ENCODE measurements at places on chromosomes 7 and 10. TPM values are rescaled to one million over a fixed set of nuclear protein-coding genes. Genes with fewer than 3 reads are reported as not detected.

Gene VWC2
- total RNA-seq, result not detected

Gene FGL2
- 1.6 TPM for total RNA-seq

Gene PPRC1
- 58.9 TPM for total RNA-seq

Gene UCMA
- total RNA-seq, result not detected

DNA sequence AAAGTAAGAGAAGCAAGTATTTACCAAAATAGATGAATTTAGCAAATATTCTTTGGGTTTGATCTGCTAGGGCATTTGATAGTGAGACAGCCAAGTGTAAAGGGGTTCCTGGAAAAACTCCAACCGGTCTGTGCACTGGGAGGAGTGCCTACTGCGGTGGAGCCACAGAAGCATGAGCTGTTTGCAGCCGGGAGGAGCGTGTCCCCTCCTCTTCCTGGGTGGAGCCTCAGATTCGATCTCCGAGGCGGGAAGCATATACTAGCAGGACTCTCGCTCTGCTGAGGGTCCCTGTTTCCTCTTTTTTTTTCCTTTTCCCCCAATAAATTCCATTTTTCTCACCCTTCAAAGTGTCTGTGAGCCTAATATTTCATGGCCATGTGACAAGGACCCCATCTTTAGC lies 45.1 kb upstream of the MET start:
- H3K4me3 ChIP-seq, result no peak overlapping the region
- H3K36me3 ChIP-seq, result no peaks in the 10 kb centered on the region

Gene CHCHD3
- 62.5 TPM for total RNA-seq

Gene UTF1
- total RNA-seq, result not detected

GRCh38 chr7:141483044-141483443 lies 68.2 kb upstream of the AGK start:
- H3K27me3 ChIP-seq, result peaks cover 4% of the 10 kb centered on the region
- no peaks in the 10 kb centered on the region for H3K36me3 ChIP-seq
- no peak overlapping the region for H3K4me3 ChIP-seq
- no peaks in the 10 kb centered on the region for H3K4me1 ChIP-seq

GRCh38 chr10:34058845-34059614 lies 724.6 kb upstream of the NRP1 start:
- no peaks in the 10 kb centered on the region for H3K27me3 ChIP-seq
- no peaks in the 10 kb centered on the region for H3K4me1 ChIP-seq
- no peak for DNase-seq
- no peaks in the 10 kb centered on the region for H3K36me3 ChIP-seq

Gene VSTM4
- total RNA-seq, result not detected

Gene NKX6-2
- total RNA-seq, result not detected

Gene SCIN
- total RNA-seq, result 0.39 TPM

Gene MOGAT3
- total RNA-seq, result not detected

Gene NAT16
- total RNA-seq, result not detected

Gene FBXL13
- 0.13 TPM for total RNA-seq

Gene GSAP
- 2.2 TPM for total RNA-seq

GRCh38 chr10:105857268-105858264 lies 1216.5 kb downstream of the SORCS3 start:
- H3K27me3 ChIP-seq, result no peaks in the 10 kb centered on the region
- no peak overlapping the region for H3K4me3 ChIP-seq
- DNase-seq, result no peak
- H3K27ac ChIP-seq, result no peak overlapping the region
- no peaks in the 10 kb centered on the region for H3K36me3 ChIP-seq
- H3K4me1 ChIP-seq, result peaks cover 4% of the 10 kb centered on the region

Gene DNAJC12
- total RNA-seq, result 3.0 TPM

DNA sequence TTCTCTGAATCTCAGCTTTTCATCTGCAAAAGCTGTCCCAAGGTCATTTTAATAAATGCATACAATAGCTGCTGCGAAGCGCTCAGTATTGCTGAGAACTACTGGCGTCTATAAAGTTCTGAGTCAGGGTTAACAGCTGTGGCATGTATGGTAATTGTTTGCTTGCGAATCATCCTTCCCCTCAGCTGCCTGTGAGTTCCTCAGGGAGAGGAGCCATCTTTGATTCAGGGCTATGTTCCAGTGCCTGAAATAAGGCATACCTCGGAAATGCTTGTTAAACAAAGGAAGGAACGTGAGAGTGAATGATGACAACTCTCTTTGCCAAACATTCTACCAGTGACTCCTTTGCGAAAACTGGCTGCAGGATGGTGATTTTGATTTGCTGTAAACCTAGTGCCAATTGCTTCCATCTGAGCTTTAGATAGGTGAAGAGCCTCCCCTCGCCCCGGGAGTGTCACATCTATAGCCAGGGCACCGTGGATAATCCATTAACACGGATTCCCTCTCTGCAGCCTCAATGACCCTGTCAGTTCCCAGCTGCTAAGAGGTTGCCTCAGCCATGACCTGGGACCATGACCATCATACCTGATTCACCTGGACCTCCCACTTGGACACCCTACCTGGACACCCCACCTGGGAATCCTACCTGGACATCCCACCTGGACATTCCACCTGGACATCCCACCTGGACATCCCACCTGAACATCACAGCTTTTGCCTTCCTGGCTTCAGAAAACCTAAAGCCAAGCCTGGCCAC lies 39.6 kb downstream of the GPRIN2 start:
- H3K27me3 ChIP-seq, result no peaks in the 10 kb centered on the region
- DNase-seq, result no peak
- H3K27ac ChIP-seq, result no peak overlapping the region
- H3K4me3 ChIP-seq, result no peak overlapping the region
- H3K4me1 ChIP-seq, result no peaks in the 10 kb centered on the region
- H3K36me3 ChIP-seq, result no peaks in the 10 kb centered on the region

GRCh38 chr7:114086914-114087652 lies 168.3 kb upstream of the PPP1R3A start:
- H3K36me3 ChIP-seq, result peaks cover 2% of the 10 kb centered on the region
- H3K4me3 ChIP-seq, result peak overlapping the region; percentile 73
- peak overlapping the region; percentile 15 for H3K27ac ChIP-seq
- no peak for DNase-seq
- H3K27me3 ChIP-seq, result peaks cover 63% of the 10 kb centered on the region
- peaks cover 30% of the 10 kb centered on the region for H3K4me1 ChIP-seq

GRCh38 chr10:49168831-49169500 lies 19.2 kb downstream of the TMEM273 start:
- no peak overlapping the region for H3K27ac ChIP-seq
- H3K36me3 ChIP-seq, result no peaks in the 10 kb centered on the region
- H3K4me3 ChIP-seq, result no peak overlapping the region
- DNase-seq, result peak; percentile 4

DNA sequence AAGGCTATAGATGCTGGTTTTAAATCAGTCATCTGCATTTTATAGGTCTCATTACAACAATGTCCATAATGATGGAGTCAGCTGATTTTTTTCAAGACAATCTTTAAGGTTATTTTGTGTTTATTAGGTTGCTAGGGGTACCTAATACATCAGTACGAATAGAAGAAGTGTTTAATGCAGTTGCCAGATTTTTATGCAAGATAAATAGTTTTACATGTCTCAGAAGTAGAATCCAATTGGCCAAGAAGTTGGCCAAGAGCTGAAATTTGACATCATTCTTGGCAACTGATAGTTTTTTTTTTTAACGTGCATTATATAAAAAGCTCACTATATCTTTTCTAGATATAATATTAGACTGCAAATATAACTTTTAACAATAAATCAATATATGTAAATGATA lies 208.5 kb downstream of the TRIL start:
- peaks cover 2% of the 10 kb centered on the region for H3K4me1 ChIP-seq
- H3K27me3 ChIP-seq, result peaks cover 1% of the 10 kb centered on the region
- no peak overlapping the region for H3K27ac ChIP-seq
- H3K4me3 ChIP-seq, result no peak overlapping the region
- no peaks in the 10 kb centered on the region for H3K36me3 ChIP-seq

GRCh38 chr7:46322937-46323336 lies 401.9 kb upstream of the IGFBP3 start:
- no peaks in the 10 kb centered on the region for H3K27me3 ChIP-seq
- H3K27ac ChIP-seq, result no peak overlapping the region
- no peak for DNase-seq
- no peaks in the 10 kb centered on the region for H3K36me3 ChIP-seq

Gene TMEM140
- 12.7 TPM for total RNA-seq

GRCh38 chr7:88302486-88302885 lies 4.2 kb downstream of the STEAP4 start:
- H3K4me1 ChIP-seq, result peaks cover 9% of the 10 kb centered on the region
- H3K36me3 ChIP-seq, result no peaks in the 10 kb centered on the region
- DNase-seq, result no peak
- H3K27ac ChIP-seq, result no peak overlapping the region
- no peak overlapping the region for H3K4me3 ChIP-seq

GRCh38 chr10:15624401-15625196 lies 95.1 kb downstream of the ITGA8 start:
- H3K36me3 ChIP-seq, result no peaks in the 10 kb centered on the region
- no peak overlapping the region for H3K27ac ChIP-seq
- H3K4me3 ChIP-seq, result no peak overlapping the region
- H3K27me3 ChIP-seq, result no peaks in the 10 kb centered on the region

Gene SPDYE8
- total RNA-seq, result not detected

- H3K36me3 ChIP-seq, result peaks cover 20% of the 10 kb centered on the region
- H3K4me1 ChIP-seq, result peaks cover 59% of the 10 kb centered on the region
- H3K27ac ChIP-seq, result no peak overlapping the region
- no peaks in the 10 kb centered on the region for H3K27me3 ChIP-seq
- H3K4me3 ChIP-seq, result no peak overlapping the region
Measured at GRCh38 chr7:55556492-55556891, 15.8 kb downstream of the VOPP1 start.

Gene FRMPD2
- not detected for total RNA-seq

DNA sequence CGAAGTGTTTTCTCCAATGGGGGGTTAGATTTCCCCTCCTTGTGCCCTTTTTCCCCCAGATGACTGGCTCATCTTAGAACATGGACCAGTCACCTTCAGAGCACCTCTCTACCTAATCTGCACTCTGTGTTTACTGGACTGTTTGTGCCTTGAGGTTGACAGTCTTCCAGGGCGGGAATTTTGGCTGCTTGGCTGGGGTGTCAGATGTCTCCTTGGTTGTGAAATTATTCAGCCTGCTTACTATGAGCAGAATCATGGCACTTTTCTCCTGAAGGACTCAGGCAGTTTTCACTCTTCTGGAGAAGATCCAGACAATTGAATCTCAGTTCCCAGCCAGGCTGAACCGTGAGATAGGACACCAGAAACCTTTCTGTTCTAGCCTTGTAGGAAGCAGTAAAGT lies 60.3 kb upstream of the NFKB2 start:
- H3K27me3 ChIP-seq, result no peaks in the 10 kb centered on the region
- H3K27ac ChIP-seq, result no peak overlapping the region
- no peaks in the 10 kb centered on the region for H3K4me1 ChIP-seq
- no peak overlapping the region for H3K4me3 ChIP-seq
- peaks cover 10% of the 10 kb centered on the region for H3K36me3 ChIP-seq
- no peak for DNase-seq

Gene P4HA1
- total RNA-seq, result 38.9 TPM

- H3K4me1 ChIP-seq, result peaks cover 72% of the 10 kb centered on the region
- H3K36me3 ChIP-seq, result peaks cover 46% of the 10 kb centered on the region
- H3K4me3 ChIP-seq, result no peak overlapping the region
- no peaks in the 10 kb centered on the region for H3K27me3 ChIP-seq
Measured at GRCh38 chr7:105020926-105021325, 6.9 kb downstream of the KMT2E start.

DNA sequence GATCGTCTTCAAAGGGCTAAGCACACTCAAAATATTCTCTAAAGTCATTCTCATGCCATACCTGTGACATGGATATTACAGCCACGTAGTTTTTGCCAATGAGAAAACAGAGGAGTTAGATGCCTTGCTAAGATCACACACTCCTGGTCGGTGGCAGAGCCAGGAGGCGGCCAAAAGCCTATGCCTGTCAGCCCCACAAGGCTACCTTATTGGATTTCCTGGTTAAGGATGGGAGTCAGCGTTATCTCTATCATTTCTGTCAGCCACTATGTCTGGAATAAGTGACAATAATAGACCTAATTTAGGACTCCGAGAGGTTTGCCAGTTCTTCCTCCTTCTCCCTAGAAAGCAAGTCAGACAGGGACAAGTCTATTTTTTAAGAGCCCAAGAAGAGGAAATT lies 250.8 kb downstream of the TRIL start:
- H3K4me1 ChIP-seq, result no peaks in the 10 kb centered on the region
- no peak overlapping the region for H3K4me3 ChIP-seq
- no peak for DNase-seq
- no peak overlapping the region for H3K27ac ChIP-seq

DNA sequence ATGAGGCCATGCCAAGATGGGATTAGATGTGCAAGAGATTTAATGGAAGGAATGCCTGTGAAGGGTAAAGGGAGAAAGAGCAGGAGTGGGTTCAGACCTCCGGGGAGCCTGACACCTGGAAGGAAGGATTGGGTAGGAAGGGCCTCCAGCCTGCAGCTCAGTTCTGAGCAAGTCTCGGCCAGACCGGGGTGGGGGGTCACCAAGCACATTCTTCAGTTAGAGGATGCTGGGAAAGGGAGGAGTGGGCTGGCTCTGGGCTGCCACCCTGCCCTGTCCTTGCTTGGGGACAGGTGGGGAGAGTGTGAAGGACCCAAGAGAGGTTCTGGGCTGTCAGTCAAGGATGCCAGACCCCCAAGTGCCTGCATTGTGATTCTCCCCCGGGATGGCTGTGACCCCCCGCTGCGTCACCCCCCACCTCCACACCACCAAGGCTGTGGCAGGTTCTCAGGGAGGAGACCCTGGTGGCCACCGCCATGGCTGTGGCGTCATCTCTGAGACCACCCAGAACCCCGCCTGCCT lies 16.5 kb upstream of the PRKAG2 start:
- H3K4me1 ChIP-seq, result no peaks in the 10 kb centered on the region
- no peak overlapping the region for H3K27ac ChIP-seq
- DNase-seq, result no peak
- H3K4me3 ChIP-seq, result no peak overlapping the region
- H3K27me3 ChIP-seq, result peaks cover 17% of the 10 kb centered on the region

DNA sequence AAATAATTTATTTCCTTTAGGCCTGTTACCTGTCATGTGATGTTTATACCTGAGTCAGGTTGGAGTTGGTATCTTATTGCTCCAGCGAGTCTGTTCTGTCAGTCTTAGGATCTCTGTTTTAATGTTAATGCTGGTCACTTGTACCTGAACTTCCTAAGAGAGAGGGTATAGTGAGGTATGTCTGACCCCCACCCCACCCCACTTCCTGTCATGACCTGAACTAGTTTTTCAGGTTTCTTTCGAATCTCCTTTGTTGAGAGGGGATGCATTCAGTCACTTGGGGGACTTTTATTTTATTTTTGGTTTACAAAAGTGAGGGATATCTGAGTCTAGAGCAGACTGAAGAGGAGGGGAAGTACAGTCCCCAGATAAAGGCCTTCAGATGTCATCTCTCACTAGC lies 769.0 kb upstream of the COBL start:
- H3K27ac ChIP-seq, result no peak overlapping the region
- no peak for DNase-seq
- H3K36me3 ChIP-seq, result no peaks in the 10 kb centered on the region
- H3K4me1 ChIP-seq, result no peaks in the 10 kb centered on the region

DNA sequence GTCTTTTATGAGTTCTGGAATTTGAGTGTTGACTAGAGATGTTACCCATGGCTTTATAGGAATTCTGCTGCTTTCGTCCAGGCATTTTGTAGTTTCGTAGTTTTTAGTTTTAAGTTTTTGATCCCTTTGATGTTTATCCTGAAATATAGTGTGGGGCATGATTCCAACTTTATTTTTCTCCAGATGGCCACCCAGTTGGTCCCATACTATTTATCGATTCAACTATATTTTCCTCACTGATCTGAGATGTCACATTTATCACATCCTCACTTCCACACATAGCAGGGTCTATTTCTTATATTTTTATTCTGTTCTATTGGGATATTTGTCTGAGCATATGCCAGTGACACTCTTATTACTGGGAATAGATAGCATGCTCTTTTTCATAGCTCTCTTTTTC lies 33.9 kb downstream of the ADRA2A start:
- H3K4me3 ChIP-seq, result no peak overlapping the region
- no peak for DNase-seq
- peaks cover 13% of the 10 kb centered on the region for H3K4me1 ChIP-seq

Gene ITIH5
- not detected for total RNA-seq
